ENCODE measurements at places on chromosomes 5 and 9.

GRCh38 chr5:72611118-72611730, 104.0 kb upstream of the ZNF366 start:
- no peak for DNase-seq

GRCh38 chr9:81489046-81489445, 200.3 kb downstream of the TLE1 start:
- DNase-seq = no peak

GRCh38 chr9:96587338-96588315, 32.0 kb downstream of the CDC14B start:
- DNase-seq = no peak

GRCh38 chr5:72895758-72896157, 60.1 kb upstream of the FCHO2 start:
- DNase-seq = no peak

- no peak for DNase-seq
These were observed 147.8 kb upstream of the CCNH start for GRCh38 chr5:87560528-87560927.

DNA sequence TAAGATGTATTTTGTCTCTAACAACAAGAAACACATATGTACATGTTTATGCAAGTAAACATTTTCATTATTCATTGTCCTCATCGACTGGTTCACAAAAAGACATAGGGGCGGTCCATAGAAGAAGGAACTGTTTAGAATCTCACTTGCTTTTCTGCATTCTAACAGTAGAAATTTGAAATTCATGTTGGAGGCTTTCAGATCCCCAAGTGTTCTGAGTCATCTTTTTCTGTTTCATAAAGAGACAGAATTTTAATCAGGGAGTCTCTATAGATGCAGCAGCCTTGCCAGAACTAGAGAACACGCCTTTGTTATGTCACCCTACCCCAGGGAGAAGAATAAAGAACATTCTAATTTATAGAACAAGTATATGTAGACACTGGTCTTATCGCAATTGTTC, 324.3 kb downstream of the GABRG2 start:
- no peak for DNase-seq

- no peak for DNase-seq
These were observed 124.5 kb upstream of the KLF9 start for GRCh38 chr9:70539001-70539400.

DNA sequence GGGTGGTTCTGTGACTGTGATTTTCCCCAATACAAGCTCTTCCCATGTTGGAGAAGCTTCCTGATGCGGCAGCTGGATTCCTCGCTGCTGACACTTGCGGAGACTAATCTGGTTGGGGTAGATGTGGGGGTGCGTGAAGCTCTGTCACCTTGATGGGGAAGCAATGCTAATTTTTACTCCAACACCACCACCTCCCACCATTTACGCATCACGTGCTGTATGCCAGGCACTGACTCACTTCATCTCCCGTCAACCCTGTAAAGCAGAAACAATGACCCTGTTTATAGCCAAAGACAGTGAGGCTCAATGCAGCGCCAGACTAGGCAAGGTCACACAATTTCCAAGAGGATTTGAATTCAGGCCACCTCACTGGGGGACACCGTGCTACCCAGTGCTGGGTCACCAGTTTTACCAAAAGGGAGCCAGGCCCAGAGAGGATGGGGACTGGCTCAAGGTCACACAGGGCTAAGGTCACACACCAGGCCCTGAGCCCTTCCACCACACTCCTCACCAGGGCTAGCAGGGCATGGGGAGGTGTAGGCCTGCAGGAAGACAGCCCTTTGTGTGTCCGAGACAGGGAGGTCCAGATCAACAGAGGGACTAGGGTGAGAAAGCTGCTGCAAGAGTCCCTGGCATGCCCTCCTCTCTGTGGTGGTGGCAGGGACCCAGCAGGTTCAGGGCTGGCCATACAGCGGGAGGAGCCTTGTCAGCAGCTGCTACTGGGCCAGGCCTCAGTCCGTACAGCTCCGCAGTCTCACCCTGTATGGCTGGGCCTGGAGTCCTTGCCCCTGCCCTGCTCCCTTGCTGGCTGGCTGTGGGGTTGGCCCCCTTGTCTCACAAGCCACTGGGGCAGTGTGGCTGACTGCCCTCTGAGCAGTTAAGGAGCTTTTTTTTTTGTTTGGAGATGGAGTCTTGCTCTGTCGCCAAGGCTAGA, 3.3 kb downstream of the STKLD1 start:
- DNase-seq = no peak

DNA sequence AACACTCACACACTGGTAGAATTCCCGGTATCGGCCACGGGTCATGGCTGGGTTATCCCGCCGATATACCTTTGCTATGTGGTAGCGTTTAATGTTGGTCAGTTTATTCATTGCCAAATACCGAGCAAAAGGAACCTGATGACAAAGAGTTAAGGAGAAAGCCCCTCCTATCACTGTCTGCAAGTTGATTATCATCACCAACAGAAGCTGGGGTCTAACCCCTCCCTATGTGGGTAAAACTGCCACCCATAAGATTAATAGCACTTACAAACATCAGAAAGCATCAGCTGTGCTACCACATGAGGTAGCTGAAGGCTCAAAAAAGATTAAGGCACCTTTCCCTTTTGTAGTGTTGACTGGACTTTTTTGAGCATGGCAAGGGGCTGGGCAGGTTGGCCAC, 5.6 kb upstream of the DND1 start:
- no peak for DNase-seq

DNA sequence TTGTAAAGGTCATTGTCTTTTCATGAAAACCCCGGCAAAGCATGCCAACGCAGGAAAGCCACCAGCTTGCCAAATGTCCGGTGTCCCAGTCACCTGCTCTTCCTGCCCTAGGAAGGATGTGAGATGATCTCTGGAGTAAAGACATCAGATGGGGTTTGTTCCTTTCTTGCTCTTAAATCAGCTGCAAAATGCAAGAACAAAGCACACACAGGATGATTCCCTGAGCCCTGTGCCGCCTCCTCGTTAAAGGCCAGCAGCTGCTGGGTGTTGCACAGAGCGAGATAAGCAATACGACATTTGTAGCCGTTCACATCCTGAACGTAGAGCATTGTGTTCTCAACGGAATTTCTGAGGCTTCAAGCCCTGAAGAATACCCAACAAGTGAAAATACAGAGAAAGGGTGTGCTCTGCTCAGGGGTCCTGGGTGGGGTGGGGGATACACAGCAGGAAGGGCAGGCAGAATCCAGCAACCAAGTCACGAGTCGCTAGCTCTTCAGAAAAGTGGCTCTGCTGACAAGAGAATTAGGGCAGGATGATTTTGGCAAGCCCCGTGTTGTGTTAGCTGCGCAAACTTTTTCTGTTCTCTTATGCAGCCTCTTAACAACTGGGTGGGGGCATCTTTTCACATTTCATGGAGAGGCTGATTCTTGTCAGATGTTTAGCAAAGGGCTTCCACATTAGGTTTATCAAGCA, 229.2 kb upstream of the MAP3K1 start:
- DNase-seq = no peak

DNA sequence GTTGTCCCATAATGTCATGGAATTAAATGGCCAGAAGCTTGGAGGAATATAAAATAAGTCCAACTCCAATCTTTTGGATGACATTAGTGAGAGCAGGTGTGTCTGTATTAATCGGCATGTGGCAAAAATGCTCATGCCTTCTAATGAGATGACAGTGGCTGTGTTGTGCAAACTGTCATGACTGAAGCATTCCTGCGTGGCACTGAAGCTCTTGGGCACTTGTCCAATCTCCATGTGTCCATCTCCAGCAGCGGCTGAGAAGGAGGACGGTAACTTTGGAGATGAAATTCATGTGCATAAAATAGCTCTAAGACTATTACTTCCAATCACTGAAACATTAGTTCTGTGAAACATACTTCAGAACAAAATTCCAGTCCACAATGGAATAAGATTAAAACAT, 697.5 kb upstream of the GRAMD2B start:
- no peak for DNase-seq

GRCh38 chr9:7196467-7196866, 438.7 kb downstream of the KDM4C start:
- no peak for DNase-seq

DNA sequence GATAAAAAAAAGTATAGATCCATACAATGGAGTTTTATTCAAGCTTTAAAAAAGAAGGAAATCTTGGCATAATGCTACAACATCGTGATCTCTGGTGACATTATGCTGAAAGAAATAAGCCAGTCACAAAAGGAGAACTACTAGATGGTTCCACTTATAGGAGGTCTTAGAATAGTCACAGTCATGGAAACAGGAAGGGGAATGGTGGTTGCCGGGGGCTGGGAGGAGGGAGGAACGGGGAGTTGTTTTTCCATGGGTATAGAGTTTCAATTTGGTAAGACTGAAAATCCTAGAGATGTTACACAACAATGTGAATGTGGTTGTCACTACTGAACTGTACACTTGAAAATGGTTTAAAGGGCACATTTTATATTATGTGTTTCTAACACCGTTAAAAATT, 94.5 kb downstream of the CFAP90 start:
- DNase-seq = no peak

DNA sequence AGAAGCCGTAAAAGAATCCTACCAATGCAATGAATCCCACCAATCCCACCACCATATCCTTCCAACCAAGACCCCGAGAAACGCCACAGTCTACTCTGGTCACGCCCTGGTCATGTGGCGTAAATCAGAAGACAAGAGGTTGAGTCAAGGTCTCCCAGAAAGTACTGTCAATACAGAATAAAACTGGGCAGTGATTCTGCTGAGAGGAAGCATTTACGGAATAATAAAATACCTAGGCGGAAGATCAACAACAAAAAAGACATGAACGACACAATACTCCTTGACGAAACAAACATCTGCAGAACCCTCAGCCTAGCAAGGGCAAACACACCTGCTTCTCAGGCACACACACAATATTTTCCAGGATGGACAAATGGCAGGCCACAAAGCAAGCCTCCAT, 62.8 kb downstream of the GOLM1 start:
- no peak for DNase-seq

DNA sequence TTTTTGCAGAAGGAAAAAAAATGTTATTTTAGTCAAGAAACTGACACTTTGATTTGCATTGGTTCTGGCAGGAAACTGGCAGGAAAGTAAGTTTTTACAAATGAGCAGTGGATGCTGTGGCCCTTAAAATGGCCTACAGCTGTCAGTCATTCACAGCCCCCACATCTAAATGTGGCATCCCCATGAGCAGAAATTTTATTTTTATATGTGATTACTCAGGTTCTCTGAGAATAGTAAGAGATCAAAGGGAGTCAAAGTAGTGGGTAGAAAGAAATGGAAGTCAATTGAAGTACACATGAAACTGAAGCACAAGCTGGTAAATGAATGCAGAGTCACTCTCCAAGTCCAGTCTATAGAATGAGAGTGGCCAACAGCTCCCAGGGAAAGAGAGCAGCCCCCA, 80.3 kb downstream of the ENC1 start:
- DNase-seq = no peak

DNA sequence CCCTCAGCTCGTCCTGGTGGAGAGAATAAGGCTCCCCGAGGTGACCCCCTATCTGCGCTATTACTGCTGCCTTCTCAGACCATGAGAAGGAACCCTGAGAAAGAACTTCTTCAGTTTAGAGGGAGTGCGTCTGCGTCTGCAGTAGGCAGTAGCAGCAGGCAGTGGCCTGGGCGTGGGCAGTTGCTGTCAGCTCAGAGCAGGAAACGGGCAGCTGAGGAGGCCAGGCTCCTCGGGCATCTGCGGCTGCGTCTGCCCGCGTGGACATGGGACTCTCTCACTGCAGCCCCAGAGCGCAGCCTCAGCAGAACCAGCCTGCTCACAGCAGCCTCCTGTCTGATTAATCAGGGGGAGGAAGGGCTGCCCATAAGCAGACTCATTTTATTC, 49.8 kb upstream of the FCN1 start:
- DNase-seq = no peak

- DNase-seq = no peak
These were observed 202.3 kb downstream of the AOPEP start for GRCh38 chr9:94928691-94929368.

GRCh38 chr9:16484744-16485143, 385.7 kb downstream of the BNC2 start:
- DNase-seq = no peak

- no peak for DNase-seq
These were observed 76.7 kb upstream of the CCNG1 start for GRCh38 chr5:163360656-163361055.

GRCh38 chr5:75538211-75538610, 26.5 kb downstream of the POLK start:
- DNase-seq = no peak

GRCh38 chr5:89972901-89973300, 436.7 kb downstream of the CETN3 start:
- no peak for DNase-seq

DNA sequence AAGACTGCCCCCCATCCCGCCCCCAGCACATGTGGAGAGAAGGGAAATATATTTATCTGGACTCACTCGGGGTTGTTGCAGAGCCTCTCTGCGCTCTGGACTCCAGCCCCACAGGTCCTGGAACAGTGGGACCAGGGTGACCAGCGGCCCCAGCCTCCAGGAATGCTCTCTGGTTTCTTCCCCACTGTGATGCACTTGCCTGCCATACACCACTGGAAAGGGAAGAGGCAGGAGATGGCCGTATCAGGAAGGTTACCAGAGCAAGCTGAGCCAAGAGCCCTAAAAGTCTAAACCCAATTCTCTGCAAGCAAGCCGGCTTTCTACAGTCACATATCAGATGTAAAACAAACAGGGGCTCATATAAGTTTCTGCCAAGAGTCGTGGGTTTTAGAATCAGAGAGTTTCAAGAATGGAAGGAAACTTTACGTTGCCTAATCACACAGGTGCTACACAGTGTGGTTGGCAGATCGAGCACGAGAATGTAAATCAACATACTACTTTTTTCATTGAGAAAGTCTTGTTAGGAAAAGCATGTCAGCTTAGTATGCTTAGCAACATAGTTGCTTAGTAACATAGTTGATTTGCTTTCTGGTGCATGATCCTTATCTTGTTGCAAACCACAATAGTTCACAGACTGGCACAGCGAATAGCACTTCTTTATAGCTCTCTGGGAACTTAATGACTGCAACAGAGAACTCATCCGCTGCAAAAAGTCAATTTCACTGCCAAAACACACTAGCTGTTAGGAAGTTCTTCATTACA, 201.2 kb downstream of the TARS1 start:
- DNase-seq = no peak

DNA sequence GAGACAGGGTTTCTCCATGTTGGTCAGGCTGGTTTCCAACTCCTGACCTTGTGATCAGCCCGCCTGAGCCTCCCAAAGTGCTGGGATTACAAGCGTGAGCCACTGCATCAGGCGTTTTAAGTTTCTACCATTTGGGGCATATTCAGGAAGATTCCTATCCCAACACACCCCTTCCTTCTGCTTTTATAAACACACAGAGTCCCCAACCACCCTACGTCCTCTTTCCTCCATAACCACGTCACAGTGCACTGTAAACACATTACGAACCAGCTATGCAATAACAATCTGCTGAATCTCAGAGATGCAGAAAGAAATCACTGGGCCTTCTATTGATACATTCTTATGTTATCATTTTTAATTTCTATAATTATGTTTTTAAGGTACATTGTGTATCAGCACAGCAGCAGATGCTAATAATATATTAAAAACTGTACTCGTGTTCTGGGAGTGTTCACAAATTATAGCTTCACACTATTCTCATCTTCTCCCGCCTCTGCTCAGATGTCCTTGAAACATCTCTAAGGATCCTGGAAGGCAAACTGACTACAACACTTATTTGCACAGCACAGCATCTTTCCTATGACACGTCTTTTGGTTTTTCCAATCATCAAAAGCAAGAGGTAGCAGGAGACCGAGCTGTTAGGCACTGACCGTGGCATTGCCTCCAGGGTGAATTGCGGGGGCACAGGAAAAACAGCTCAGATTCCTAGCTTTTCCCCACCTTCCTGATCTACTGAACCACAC, 60.2 kb downstream of the KCNIP1 start:
- no peak for DNase-seq

GRCh38 chr5:57267805-57268204, 93.9 kb downstream of the GPBP1 start:
- no peak for DNase-seq

Data from activated B cell treated with CpG ODN at 0.5 μM for 24 hours (primary cell).